ENCODE measurements at places on chromosomes 7 and 10.

DNA sequence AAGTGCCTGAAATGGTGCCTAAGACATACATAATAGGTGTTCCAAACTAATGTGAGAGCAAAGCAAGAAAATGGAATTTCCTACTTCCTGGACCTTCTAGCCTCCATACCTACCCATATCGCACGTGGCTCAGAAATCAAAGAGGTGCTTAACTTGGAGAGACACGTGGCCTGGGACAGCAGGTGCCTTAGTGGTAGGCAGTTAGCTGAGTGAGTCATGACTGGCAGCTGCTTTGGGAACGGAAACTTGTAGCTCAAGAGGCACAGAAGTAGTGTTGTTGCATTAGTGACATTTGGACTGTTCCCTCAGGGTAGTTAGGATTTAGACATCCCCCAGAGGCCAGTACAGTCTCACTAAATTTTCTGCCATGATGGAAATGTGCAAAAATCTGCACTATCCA lies 12.0 kb upstream of the BMPER start:
- DNase-seq: no peak

DNA sequence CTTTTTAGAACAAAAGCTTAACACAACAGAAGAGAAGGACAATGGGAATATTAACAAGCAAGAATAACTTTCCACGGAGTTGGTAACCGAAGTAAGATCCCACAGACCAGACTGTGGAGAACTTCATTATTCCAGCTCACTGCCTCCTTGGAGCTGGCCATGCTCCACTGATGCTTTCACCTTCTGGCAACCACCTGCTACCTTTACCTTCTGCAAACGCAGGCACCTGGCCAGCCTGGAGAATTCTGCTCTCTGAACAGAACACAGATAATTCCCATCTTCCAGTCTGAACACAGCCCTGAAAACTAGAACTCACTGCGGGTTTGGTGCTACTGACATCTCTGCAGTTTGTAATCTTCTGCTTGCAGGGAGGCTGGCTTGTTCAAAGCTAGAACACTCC lies 66.5 kb downstream of the JAZF1 start:
- DNase-seq: no peak

DNA sequence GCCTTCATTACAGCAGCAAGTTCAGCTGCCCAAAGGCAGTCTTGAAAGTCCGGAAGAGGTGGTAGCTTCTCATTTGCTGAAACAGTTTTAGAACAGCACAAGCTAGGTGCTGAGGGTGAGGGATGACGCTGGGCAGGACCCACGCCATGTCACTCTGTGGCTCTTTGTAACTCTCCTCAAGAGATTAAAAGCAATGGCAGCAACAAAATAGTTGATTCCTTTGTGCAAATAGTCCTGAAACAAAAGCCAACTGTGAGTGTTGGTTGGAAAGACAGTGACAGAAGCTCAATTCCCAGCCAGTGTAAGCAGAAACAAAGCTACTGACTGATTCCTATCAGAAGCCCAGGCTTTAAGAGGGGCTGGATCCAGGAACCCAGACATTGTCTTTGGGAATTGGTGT lies 47.6 kb upstream of the AQP1 start:
- DNase-seq: no peak

GRCh38 chr10:50604049-50604640 lies 19.6 kb downstream of the SGMS1 start:
- no peak for DNase-seq

- no peak for DNase-seq
Measured at GRCh38 chr7:141043616-141044015, 28.9 kb upstream of the MRPS33 start.

DNA sequence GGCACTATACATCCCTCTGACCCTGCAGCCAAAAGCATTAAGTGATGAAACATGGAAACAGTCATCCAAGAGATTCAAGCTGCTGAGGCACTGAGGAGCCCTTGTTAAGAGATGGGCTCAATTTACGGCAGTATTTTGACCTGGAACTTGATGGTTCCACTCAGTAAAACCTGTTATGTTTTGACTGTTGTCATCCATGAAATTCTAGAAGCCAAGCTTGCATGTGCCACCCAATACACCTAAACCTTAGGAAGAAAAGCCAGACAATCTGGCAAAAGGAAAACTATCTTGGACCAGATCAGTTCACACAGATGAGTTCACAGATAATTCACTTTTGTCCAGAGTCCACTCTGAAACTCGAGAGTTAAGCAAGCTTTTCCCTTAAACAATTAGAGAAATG lies 53.2 kb downstream of the ICA1 start:
- DNase-seq: no peak

Data from liver (tissue), 10 donors.